Effector memory CD4-positive, alpha-beta T cell (primary cell): ENCODE measurements at places on chromosomes 7 and 10.

DNA sequence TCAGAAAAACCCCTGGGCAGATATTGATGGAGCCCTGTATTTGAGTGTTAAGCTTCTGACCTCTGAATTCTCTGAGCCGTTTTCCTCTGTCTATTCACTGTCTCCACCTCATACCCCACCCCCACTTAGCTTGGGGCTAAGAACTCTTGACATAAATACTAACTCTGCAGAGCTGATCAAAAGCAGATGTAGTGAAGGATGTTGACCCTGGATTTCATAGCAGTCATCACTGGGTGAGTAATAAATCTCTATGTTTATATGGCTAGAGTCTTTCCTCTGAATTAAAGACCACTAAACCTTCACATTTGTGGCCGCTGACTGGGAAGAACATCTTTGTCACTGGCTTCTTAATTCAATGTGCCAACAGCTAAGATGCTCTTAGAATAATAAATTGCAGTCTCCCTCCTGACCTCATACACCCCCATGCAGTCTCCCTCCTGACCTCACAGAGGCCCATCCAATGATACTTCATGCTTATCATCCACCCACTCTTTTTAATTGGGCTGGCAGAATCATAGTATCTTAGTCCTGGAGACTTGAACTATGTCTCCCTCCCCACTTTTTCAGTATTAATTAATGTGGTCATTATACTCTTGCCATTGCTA, 78.0 kb upstream of the MACROH2A2 start:
- no peak for DNase-seq

DNA sequence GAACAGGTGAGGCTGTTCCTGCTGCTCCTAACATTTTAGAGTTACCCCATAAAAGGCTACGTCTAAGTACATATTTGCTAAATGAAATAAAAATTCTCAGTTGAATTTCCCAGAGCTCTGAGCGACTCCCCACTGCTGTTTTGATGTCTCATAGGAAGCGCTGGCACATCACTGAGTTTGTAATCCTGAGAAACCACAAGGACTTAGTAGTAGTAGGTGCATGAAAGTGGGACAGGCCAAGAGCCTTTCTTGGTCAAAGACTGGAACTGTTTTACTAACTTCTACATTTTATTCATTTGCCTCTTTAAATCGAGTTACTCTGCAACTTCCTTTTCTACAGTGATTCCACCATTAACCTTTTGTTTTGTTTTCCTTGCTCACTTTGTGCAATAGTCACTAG, 85.9 kb downstream of the XPNPEP1 start:
- DNase-seq = no peak

GRCh38 chr10:70430493-70431445, 10.7 kb downstream of the NODAL start:
- no peak for DNase-seq

- DNase-seq = no peak
Measured at GRCh38 chr10:121648059-121648458, 49.8 kb upstream of the FGFR2 start.

GRCh38 chr7:157459966-157460365, 123.2 kb downstream of the DNAJB6 start:
- no peak for DNase-seq

- no peak for DNase-seq
Measured at GRCh38 chr7:27647489-27647888, 15.2 kb downstream of the HIBADH start.

- no peak for DNase-seq
Measured at GRCh38 chr10:11110539-11110938, 92.9 kb downstream of the CELF2 start.

GRCh38 chr7:30654296-30655090, 27.8 kb downstream of the CRHR2 start:
- no peak for DNase-seq

GRCh38 chr10:124245806-124246440, 152.5 kb upstream of the CHST15 start:
- no peak for DNase-seq

GRCh38 chr7:146414373-146414772, 297.8 kb downstream of the CNTNAP2 start:
- DNase-seq = no peak

DNA sequence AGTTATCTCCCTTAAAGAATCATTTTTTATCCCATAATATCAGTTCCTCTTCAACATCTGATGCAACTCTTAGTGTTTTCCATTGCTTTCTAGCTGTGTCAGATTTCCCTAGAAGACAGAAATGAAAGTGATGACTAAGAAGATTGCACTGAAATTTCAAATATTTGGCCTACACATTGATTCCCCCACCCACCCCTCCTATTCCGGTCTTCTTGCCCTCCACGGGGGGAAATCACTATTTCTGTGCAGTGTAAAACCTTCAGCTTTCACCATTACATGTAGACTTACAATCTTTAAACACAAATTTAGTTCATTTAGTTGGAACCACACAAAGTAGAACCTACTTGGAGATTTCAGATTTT, 63.7 kb upstream of the IL6 start:
- no peak for DNase-seq

DNA sequence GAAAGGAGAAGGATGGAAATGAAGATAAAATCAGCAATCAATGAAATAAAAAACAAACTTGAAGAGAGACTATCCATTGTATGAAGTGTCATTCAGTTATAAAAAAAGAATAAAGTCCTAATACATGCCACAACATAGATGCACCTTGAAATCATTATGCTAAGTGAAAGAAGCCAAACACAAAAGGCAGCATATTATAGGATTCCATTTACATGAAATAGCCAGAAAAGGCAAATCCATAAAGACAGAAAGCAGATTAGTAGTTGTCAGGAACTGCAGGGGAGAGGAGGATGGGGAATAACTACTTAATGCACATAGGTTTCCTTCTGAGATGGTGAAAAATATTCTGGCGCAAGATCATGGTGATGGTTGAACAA, 6.6 kb upstream of the PON1 start:
- DNase-seq = no peak

- no peak for DNase-seq
Measured at GRCh38 chr10:132202070-132202970, 15.6 kb downstream of the DPYSL4 start.
